ENCODE measurements at places on chromosomes 12 and 14.

DNA sequence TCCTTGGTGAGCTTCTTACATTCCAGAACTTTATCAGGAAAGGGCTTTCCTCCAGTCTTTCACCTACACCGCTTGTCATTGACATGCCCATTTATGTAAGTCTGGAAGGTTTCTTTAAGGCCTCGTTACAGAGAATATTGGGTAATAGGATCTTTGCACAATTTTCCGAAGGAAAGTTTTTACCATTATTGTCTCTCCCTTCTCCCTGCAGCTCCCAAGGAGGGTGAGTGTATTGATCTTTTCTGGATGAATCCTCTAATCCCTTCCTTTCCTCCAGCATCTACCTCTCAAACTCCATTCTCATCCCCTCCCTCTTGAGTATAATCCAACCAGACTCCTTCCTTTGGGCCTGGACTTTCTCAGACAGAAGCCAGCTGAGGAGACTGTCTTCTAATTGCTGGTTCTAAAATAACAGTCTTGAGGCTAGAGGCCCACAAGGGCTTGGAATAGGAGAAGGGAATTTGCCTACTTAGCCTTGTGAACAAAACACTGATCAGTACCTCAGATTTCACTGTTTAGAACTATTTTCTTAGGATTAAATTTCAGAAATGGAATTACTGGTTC, 21.8 kb downstream of the WNK1 start:
- DNase-seq: no peak

DNA sequence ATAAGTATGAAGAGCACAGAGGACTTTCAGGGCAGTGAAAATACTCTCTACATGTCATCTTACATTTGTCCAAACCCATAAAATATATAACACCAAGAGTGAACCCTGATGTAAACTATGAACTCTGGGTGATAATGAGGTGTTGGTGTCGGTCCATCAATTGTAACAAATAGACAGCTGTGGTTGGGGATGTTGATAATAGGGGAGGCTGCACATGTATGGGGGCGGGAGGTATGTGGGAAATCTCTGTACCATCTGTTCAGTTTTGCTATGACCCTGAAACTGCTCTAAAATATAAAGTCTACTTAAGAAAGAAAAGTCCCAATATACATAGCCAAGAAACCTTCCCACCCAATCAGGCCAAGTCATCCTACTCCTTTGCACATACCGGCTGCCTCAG, 88.5 kb downstream of the GPR135 start:
- no peak for DNase-seq

DNA sequence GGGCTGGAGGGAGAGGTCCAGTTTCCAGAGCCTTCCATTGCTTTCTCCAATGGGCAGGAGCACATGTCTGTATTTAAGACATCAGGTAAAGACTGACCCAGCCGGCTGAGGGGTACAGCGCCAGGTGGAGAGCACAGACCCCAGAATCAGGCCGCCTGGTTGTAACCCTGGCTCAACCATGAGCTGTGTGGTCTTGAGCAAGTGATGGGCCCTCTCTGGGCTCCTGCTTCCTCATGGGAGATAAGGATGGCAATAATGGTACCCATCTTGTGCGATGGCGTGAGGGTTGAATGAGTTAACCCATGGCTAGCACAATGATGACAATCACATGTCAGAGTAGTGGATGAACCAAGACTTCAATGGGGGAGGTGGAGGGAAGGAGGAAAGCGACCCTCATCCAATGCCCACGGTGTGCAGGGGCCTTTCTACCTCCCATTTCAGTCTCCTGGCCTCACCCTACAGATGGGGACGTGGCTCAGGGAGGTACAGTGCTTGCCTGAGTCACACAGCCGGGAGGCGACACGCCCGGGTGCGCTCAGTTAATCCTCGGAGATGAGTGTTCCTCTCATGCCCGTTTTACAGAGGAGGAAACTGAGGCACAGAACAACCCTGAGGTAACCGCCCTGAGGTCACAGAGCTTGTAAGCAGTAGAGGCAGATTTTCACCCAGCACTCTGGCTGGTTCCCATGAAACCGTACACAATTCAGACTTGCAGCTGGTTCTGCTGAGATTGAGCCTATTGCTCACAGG, 163.9 kb downstream of the RBM19 start:
- no peak for DNase-seq

DNA sequence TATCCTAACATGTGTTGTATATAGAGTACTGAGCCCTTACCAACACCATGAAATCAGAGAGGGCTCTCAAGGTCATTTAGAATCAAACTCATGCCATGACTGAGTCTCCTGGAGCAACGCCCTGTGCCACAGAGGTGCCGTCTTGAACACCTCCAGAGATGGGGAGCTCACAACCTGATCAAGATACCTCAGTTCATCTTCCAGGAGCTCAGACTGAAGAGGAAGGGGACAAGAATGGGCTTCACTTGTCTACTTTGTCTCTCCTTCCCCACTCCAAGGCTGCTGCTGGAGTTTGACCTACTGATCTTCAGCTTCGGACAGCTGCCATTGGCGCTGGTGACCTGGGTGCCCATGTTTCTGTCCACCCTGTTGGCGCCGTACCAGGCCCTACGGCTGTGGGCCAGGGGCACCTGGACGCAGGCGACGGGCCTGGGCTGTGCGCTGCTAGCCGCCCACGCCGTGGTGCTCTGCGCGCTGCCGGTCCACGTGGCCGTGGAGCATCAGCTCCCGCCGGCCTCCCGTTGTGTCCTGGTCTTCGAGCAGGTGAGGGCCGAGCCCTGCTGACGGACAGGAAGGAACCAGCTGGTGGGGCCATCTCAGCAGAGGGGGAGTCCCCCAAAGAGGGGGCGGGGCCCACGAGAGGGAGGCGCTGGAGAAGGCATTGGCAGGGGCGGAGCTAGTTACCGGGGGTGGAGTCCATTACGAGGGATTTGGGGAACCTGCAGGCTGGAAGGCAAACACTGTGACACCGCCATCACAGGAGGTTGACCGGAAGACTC, 12.0 kb downstream of the SOAT2 start:
- no peak for DNase-seq

DNA sequence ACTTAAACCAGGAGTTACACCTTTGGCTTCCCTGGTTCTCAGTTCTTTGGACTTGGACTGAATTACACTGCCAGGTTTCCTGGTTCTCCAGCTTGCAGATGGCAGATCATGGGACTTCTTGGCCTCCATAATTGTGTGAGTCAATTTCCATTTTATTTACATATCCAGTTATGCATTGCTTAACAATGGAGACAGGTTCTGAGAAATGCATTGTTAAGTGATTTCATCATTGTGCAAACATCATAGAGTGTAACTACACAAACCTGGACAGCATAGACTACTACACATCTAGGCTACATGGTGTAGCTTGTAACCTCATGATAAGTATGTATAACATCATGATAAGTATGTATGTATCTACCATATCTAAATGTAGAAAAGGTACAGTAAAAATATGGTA, 276.1 kb upstream of the BTG1 start:
- no peak for DNase-seq
